ENCODE measurements at places on chromosomes 16 and 17.

GRCh38 chr17:67689534-67690177 lies 28.1 kb upstream of the NOL11 start:
- peak; percentile 9 for DNase-seq

GRCh38 chr17:19460700-19461099 lies 49.7 kb downstream of the RNF112 start:
- no peak for DNase-seq

- peak; percentile 32 for DNase-seq
These were observed 416 bp downstream of the METTL26 start for GRCh38 chr16:635573-636205.

DNA sequence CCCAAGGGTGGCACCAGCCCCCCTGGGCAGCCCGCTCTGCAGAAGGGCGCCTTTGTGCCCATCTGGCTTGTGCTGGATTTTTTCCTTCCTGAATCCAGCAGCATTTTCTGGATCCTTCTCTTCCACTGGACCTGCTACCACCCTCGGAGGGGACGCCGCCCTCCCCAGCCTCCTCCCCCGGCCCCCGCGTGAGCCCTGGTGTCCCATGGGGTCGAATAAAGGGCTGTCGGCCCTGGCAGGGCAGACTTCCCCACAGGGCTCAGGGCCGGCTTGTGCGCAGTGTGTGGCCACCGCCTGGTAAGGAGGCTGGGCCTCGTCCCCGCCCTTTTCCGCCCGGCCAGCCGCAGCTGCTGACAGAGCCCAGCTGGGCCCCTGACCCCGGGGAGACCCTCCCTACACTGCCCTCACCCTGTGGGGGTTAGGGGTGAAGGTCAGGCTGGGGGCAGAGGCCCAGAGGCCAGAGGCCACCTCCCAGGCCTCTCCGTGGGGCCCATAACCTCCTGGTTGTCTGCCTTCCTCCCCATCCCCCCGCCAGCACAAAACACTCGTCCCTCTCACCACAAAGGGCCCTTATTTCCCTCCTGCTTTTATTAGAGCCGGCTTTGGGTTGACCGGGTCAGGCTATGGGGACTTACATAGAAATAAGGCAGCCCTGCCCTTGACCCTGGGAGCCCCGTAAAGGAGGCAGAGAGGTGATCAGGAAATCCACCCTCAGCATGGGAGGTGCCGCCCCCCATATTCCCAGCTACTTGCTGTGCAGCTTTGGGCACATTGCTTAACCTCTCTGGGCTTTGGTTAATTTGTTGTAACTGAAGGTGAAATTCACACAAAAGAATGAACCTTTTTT lies 179.3 kb upstream of the CIBAR2 start:
- no peak for DNase-seq

DNA sequence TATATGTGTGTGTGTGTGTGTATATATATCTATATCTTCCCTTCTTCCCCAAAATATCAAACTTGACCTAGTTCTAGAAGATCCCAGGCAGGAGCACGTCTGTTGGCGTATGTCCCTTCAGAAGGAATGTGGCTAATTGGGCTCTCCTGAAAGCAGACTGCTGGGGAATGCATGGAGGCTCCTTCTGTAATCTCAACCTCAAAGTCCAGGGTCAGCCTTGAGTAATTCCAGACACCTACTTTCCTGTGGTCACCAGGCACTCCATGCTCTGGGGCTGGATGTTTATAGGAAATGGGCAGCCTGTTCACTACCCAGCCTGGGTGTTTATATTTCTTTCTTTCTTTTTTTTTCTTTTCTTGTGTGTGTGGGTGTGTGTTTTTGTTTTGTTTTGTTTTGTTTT lies 13.4 kb downstream of the BCO1 start:
- DNase-seq, result no peak

GRCh38 chr17:67671493-67671892 lies 46.2 kb upstream of the NOL11 start:
- DNase-seq, result no peak

DNA sequence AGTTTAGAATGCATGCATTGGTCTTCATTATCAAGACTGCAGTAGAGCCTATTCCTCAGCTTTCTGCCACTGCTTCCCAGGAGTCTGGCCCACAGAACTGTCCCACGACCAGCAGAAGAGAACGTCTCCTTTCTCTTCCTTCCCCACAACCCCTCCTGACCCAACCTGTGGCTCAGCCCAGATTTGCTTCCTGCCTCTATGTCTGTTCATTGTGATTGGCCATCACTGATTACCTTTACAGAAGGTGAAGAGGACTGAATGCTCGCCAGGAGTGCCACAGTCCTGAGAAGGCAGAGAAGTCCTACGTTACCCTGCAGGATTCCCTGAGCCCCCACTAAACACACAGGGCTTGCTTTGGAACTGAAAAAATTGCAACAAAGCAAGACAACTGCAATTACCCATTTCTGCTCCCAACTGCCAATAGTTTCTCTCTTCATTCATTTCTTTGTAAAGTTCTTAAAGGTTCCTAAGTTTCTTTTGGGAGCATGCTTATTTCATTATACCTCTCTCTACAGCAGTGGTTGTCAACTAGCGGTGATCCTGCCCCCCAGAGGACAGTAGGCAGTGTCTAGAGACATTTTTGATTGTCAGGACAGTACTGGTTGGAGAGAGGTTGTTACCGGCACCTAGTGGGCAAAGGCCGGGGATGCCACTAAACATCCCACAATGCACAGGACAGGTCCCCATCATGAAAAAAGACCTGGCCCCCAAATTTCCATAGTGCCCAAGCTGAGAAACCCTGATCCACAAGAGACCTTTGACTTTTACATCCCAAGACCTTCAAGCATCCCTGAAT lies 4.5 kb upstream of the NAT9 start:
- DNase-seq, result peak; percentile 28

DNA sequence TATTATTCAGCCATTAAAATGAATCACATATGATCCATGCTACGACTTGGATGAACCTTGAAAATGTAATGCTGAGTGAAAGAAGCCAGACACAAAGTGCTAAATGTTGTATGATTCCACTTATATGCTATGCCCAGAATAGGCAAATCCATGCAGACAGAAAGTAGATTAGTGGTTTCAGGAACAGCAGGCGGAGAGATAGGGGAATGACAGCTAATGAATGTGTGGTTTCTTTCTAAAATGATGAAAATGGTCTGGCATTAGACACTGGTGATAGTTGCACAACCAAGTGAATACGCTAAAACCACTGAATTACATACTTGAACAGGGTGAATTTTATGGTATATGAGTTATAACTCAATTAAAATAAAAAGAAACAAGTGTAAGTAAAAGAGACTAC lies 121.8 kb upstream of the NOG start:
- no peak for DNase-seq

DNA sequence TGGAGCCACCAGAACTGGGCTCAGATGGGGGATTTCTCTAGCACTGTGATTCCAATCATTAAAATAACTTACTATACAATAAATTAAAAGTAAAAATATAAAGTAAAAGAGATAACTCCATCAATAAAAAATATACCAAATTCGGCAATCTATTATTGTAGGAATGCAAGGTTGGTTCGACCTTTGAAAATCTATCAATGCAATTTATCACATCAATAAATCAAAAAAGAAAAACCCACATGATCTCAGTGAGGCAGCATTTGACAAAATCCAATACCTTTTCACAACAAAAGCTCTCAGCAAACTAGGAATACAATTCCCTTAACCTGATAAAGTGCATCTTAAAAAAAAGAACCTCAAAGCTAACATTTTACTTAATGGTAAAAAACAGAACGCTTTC lies 17.0 kb downstream of the RAB40B start:
- DNase-seq, result no peak

All from activated naive CD8-positive, alpha-beta T cell treated with anti-CD3 and anti-CD28 coated beads for 36 hours (primary cell).